ENCODE measurements at places on chromosomes 2 and 18. TPM values are rescaled to one million over a fixed set of nuclear protein-coding genes. Genes with fewer than 3 reads are reported as not detected.

- no peak for DNase-seq
Measured at GRCh38 chr2:81747481-81748070, 1443.0 kb upstream of the LRRTM1 start.

DNA sequence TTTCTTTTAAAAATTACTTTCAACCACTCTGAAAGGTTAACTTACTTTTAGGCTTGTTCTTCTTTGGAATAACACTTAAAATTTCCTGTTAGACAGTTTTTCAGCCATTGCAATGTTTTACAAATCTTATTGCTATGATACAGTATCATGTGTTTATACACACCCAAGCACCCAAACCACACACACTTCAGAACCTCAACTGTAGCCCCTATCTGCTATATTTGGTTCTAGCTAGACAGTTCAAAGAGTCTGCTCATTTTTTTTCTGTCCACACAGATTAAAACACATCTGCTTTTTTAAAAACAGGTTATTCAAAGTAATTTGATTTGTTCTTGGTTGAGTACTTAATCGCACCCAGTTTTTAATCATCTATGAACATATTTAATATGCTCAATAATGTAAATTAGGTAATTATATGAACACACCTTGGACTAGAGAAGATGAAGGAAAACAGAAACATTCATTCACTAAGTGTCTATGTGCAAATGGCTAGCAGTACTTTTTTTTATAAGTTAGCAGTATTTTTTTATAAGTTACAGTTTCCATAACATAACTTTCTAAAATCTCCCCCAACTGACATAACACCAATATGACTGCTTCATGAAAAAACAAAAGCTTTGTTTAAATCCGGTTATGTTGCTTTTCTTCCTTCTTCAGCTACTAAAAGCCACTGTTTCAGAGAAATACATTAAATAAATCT lies 17.6 kb downstream of the FBXO11 start:
- DNase-seq, result no peak

DNA sequence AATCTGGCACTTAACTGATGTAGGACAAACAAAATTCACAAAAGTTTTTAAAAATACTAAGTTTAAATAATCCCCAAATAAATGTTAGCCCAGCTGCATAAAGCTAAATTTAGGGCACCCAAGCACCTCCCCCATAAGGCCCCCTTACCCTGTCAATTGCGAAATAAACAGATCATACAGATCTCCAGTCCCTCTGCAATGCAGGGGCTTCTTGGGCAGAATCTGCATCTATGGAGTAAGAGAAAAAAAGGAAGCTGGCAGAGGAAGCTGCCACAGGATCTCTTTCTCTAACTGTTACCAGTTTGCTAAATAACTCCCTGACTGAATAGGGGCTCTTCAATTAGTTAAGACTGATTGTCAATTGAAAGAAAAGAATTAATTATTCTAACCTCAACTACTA lies 117.7 kb downstream of the MEMO1 start:
- no peak for DNase-seq

DNA sequence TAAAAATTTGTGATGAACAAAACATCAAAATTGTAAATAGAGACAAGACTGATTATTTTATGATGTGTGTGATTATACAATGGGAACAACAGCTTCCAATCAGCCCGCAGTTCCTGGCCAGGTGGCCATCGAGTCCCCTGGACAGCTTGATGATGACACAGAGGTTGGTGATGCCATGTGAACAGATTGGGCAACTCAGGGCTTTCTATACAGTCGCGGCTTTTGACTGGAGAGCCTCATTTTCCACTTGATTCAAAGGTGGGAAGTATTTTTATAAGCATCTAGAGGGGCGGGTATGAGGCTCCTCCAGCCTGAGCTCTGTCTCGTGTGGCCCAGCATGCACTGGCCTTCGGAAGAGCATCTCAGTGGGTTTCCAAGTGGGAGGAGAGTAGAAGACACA lies 14.9 kb upstream of the HPCAL1 start:
- no peak for DNase-seq

DNA sequence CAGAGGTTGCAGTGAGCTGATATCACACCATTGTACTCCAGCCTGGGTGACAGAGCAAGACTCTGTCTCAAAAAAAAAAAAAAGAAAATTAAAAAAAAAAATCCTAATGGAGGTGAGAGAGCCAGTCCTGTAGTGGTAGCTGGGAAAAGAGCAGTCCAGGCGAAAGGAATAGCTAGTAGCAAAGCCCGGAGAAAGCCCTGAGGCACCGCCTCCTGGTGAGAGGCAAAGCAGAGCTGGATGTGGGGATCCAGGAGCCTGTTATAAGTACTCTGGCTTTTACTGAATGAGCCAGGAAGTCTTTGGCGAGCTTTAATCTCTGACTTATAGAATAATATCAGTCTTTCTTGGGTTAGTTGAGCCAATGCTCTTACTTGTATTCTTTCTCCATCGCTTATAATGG lies 6.6 kb upstream of the KLHL23 start:
- no peak for DNase-seq

DNA sequence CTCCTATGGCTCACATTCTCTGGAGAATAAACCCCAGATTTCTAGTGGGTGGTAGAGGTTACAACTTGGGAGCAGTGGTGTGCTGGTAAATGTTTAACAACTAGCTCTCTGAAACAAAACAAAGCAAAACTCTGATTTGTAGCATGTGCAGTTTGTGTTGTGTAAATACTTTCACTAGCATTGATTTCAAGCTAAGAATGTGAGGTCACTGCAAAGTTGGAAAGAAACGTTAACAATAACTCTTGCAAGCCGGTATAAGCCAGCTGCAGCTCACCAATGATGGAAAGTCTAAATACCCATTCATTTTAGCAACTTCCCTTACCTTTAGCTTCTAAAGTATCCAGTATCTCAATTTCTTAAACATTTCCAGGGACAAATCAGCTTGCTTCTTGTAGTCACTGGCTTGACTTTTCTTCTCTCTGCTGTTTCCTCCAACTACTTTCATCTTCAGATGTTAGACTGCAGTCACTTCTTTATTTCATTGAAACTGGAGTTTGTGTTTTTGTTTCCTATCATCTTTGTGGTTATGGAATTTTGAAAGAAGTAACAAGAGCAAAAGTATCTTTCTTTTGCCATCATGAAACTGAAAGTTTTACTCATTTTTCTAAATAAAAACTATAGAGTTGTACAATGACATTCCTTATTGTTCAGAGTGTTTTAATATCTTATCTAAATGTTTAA lies 140.2 kb downstream of the PLCL1 start:
- no peak for DNase-seq

GRCh38 chr2:106649306-106649705 lies 162.1 kb downstream of the CD8B2 start:
- DNase-seq, result no peak

GRCh38 chr18:28208712-28209265 lies 31.9 kb upstream of the CDH2 start:
- DNase-seq, result no peak

DNA sequence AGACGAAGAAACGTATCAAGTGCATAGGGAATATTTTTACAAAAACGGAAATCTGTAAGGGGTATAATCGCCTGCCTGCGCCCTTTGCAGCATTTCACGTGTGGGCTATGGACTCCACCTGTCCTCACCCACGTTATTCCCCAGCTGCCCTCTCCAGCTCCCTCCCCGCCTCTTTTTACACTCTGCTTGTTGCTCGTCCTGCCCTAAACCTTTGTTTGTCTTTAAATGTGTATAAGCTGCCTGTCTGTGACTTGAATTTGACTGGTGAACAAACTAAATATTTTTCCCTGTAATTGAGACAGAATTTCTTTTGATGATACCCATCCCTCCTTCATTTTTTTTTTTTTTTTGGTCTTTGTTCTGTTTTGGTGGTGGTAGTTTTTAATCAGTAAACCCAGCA lies 169.4 kb upstream of the SIX3 start:
- DNase-seq, result no peak

- no peak for DNase-seq
Measured at GRCh38 chr2:85678377-85678776, 10.4 kb upstream of the SFTPB start.

- DNase-seq, result no peak
Measured at GRCh38 chr2:10305715-10306114, 3.0 kb downstream of the HPCAL1 start.

DNA sequence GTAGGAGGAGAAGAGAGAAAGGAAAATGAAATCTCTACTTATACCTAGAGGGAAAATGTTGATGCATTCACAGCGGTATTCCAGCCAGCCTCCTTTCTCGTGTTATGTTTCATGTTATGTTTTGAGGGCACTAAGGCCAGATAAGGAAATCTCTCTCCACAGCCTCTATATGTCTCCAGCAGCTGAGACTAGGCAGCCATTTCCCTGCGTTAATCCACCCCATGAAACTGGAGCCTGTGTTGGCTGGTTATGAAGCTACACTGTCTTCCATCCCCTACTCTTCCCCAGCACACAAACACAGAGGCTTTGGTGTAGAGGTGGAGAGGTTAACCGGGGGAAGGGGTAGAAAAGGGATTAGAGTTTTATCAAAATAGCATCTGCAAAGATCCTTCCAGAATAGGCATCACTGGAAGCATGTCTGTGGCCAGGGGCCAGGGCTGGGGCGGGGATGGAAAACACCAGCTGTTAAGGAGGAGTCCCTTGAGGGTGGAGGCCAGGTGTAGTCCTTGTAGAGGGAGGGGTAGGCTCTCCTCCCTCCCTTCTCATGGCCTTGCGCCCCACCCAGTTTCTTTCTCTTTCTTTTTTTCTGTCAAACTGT lies 100.9 kb upstream of the TNP1 start:
- no peak for DNase-seq

DNA sequence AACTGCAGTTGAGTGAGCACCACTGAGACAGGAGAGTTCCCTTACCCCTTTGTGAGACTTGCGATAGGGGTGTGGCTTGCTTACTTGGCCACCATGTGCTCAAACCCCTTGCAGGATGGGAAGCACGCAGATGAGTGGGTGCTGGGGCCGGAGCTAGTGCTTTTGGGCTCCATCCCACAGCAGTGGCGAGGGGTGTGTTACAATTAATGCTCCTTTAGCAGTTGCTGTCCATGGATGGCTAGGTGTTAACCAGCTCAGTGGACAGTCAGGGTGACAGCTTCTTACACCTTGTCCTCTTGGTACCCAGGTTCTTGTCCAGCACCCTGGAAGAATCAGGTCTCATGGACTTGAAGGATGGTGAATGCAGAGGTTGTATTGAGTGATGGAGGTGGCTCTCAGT lies 103.9 kb downstream of the SH3RF3 start:
- DNase-seq, result no peak

DNA sequence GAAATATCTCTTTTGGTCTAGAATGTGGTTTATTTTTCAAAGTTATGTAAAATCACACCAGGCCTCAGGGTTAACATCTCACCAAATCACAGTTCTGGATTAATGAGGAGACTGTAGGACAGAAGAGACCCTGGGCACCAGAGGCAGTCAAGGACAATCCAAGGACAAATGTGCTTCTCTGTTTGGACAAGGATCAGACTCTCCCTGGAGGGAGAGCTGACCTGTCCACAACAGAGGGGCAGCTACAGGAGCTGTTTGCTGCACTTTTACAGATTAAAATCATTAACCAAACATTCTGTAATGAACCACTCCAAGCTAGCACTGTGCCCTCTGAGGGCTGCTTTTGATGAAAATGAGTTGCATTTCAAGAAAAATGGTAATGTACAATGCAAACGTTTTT lies 690.6 kb upstream of the SLC8A1 start:
- no peak for DNase-seq

DNA sequence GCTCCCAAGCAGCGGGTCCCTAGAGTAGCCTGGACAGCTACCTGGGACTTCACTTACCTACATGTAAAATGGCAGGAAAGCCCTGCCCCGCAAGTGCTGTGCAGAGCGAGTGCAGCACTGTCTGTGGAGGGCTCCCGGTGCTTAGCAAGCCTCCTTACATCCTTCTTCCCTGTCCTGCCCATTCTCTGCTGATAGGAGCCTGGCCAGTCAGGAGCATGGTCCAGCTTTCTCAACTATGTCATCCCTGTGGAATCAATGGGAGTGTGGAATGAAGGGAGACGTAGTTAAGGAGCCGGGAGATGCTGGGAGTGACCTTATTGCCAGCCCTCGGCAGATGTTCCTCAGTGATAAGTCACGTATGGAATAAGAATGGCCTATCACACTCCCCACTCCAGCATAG lies 661.9 kb upstream of the ID2 start:
- DNase-seq, result no peak

DNA sequence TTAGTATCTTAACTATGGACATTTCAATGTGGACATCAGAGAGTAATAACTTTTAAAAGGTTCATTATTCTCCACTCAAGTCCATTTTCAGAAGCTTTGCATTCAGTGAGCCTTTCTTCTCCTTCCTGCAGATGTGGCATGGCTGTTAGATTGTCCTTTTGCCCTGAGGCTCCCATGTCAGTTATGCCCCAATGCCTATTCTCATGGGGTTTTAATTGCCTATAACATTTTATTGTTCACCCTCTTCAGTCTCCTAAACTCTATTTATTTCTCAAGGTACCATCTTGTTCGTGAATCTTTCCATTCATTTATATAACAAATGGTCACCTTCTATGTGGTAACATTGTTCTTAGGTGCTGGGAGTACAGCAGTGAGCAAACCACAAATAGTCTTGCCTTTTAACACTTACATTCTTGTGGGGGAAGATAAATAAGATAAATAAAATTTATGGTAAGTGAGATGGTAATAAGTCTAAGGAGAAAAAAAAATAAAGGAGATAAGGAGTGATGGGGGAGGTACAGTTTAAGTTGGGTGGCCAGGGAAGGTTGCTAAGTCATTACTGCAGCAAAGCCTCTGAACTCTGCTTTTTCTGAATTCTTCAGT lies 277.9 kb upstream of the SIX3 start:
- no peak for DNase-seq

DNA sequence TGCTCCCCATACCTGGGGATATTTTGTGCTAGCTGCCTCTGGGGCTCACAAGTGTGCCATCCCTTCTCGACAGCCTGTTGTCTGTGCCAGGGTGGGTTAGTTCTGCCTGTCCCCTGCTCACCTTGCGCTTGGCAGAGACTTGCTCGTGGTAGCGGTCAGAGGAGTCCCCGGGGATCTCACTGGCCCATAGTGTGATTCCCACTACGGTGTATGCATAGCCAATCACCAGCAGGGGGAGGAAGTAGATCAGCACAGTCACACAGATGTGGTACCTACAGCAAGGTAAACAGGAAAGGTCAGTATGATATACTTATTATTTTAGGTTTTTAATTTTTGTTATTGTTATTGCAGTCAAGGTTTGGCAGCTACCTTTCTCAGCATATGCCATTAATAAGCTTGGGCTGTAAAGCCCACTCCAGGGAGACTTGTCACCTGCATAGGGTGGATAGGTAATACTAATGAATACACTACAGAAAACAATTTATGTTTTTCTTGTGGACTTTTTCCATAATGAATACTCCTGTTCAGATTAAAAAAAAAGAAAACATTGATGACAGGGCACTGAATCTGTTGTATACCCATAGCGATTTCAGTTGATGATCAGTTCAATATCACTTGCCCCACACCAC lies 95.2 kb downstream of the POLE4 start:
- no peak for DNase-seq

GRCh38 chr2:150619607-150620330 lies 132.3 kb upstream of the RND3 start:
- no peak for DNase-seq

TRIB2 gene
- 64.8 TPM for total RNA-seq

UCN gene
- 3.2 TPM for total RNA-seq

CASP10 gene
- 8.3 TPM for total RNA-seq

BOLL gene
- not detected for total RNA-seq

C2orf66 gene
- total RNA-seq, result not detected

Data from vagina (tissue), 2 donors.